Activated T-cell treated with anti-CD3 and anti-CD28 coated beads, Interleukin-2, amount 50 U/mL, for 1 hour (primary cell): ENCODE measurements at places on chromosomes 16 and 17.

GRCh38 chr17:6670571-6670970, 19.0 kb downstream of the C17orf100 start:
- DNase-seq: no peak

DNA sequence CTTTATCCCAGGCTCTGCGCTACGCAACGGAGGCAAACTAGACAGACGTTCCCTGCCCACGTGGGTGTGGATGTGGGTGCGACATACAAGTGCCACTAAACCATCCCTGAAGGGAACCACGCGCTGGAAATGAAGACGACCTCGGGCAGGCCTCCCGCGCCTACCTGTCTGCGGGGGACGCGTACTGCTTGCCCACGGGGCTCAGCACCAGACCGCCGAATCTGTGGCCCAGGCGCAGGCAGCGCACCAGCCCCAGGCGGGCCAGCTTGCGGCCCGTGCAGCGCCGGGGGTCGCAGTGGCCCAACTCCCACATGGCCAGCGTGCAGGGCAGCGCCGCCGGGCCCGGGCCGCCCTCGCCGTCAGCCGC, 480 bp downstream of the TSR3 start:
- no peak for DNase-seq

DNA sequence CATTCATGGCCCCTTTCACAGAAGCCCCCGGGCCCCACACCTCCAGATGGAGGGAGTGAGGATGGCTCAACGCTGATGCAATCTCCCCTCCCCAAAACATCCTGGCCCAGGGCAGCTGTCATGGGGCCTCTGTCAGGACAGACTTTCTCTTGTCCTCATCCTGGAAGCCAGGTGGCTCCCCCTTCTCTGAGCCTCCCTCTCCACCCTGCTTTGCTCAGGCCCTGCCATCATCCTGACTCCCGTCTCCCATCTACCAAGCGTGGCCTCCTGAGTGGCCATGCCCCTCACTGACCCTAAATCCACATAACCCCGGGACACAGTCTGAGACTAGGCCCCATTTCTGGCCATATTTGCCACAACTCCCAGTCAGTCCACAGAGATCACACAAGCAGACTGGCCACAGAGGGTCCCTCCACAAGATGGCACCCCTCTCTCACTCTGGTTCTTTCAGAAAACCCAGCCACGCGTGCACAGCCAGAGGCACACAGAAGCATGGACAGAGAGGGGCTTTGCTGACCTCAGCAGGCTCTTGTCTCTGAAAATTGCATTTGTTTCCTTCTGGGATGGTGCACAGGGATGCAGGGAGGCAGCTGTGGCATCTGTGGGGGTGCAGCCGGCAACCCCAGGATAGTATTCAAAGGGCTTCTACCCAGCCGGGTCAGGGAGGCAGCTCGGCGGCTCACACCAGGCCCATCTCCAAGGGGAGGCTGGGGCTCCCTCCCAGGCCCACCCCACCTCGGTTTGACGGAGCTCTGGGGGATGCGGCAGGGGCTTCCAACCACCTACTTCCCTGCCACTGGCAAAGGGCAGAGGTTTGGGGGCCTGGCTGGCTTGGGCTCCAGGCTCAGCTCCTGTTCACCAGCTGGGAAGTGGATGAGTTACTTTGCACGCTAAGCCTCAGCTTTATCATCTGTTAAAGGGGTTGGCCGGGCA, 16.9 kb downstream of the DOC2B start:
- no peak for DNase-seq

GRCh38 chr16:26220894-26221293, 529.1 kb downstream of the HS3ST4 start:
- no peak for DNase-seq

GRCh38 chr17:63442074-63442473, 4.0 kb downstream of the CYB561 start:
- no peak for DNase-seq

GRCh38 chr17:19719355-19720209, 3.2 kb upstream of the SLC47A2 start:
- no peak for DNase-seq

GRCh38 chr17:3690094-3690715, 5.8 kb downstream of the P2RX5 start:
- DNase-seq: no peak

- DNase-seq: no peak
Observed at GRCh38 chr16:12141073-12141951, 164.8 kb downstream of the SNX29 start.

DNA sequence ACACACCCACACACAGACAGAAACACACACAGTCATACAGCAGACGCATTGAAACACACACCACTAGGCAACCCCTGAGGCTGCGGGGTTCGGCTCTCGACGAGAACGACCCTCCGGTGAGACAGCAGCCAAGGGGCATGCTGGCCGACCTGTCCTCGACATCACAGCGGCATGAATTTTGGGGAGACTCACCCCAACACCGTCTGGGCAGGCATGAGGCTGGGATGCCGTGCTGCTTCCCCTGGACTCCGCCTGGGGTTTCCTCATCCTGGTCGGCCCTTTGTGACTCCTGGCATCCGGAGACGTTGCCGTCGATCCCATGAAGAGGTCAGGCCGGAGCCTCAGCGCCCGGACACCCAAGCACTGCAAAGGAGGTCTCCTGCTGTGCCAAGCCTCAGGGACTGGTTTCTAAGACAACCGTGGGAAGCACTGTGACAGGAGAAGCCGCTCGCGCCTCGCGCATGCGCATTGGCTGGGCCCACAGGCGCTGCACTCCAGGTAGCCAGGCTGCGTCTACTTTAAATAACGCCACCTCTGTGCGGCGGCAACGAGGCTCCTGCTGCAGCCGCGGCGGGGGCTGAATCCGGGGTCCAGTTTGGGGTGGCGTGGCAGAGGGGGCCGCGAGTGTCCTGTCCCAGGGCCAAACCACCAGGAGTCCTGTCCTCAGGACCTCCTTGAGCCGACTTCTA, 13.8 kb upstream of the KCNJ18 start:
- peak; percentile 7 for DNase-seq
